ENCODE measurements at places on chromosomes 6 and 20.

- DNase-seq, result no peak
These were observed 40.9 kb downstream of the VSTM2L start for GRCh38 chr20:37943501-37944455.

DNA sequence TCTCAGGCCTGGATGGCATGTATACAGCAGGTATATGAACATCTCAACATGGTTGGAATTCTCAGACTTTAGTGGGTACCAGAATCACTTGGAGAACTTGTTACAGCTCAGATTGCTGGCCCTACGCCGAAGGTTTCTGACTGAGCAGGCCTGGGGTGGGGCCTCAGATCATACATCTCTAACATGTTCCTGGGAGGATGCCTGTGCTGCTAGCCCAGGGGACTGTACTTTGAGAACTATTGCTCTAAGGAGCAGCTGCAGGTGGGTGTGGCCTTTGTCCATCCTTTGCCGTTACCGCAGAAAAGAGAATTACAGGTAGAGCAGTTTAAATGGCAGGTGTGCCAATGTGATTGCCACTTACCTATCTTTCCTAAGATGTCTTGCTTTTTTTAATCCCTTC, 310.5 kb upstream of the JAG1 start:
- DNase-seq, result no peak

DNA sequence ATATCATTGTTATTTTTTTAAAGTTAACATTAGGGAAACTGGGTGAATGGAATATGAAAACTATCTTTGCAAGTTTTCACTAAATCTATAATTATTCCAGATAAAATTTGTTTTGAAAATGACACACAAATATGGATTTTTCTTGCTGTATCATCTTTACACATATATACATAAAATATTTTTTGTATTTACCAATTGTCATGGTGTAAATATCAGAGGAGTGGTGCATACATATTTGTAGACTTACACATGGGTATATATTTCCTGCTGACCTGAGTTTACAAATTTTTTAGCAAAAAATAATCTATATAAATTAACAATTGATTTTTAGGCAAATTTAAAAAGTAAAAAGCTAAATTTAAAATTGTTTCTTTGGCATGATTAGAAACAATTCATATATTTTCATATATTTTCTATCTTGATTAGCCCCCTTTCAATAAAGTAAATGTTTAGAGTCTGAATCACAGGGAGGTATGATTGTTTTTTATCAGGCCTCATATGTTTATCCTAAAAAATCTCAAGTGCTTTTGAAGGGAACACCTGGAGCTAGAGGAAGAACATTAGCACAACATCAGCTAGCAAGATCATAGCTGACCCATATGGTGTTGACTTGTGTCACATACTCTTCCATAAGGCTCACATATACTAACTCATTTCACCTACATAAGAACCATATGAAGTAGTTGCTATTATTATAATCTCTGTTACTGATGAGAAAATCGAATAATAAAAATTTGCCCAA, 671.8 kb upstream of the GJE1 start:
- no peak for DNase-seq

DNA sequence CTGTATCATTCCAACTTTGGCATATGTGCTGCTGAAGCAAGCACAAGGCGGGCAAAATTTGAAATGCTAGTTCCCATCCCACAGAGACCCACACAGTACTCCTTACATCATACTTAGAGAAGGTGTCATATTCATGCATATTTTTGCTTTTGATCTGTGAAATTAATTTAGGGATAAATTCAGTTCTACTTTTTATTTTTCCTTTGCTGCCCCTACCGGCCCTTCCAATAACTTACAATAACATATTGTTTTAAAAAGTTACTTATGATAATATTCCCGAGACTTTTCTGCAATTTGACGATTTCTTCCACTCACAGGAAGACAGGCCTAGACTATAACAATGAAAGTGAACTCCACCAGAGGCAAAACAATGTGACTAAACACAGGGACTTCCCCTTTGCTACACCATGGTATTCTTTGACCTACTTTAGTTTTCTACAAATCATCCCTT, 35.0 kb downstream of the SESN1 start:
- DNase-seq, result no peak

DNA sequence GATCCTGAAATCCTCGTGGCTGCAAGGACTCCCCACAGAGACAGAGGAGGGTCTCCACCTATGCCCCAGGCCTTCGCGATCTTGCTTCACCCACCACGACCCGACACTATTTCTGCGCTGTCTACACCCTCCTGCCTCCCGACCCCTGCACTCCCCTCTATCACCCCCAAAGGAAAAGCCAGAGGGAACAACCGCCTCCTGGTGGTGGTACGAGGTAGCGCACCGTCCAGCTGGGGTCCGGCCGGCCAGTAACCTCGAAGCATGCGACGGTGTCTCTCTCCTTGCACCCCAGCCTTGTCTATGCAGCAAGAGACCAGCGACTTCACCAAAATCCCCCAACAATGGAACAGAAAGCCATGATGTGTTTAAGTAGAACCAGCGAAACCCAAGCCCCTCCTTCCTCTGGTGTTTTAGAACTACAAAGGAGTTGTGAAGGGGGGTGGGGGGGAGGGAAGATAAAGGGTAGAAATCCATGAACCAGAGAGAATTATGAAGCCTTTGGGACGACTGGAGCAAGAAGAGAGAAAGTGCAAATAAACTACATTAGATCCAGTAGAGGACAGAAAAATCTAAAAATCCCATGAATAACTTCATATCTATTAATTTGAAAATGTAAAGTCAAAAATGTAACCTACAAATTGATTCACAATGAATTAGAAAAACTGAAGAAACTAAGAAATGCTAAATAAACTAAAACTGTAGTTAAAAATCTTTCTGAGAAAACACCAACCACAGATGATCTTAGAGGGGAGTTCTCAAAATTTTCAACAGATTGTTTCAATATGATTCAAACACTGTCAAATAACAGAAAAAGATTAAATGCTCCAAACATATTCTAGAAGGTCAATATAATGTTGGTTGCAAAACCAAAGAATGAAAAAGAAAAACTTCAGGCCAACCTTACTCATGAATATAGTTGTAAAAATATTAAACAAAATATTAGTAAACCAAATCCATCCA, 168.0 kb downstream of the CDK19 start:
- no peak for DNase-seq

GRCh38 chr20:24648919-24649318, 179.5 kb downstream of the SYNDIG1 start:
- DNase-seq, result no peak

- DNase-seq, result no peak
These were observed 77.7 kb downstream of the BMP2 start for GRCh38 chr20:6845141-6845540.

GRCh38 chr6:136015531-136015930, 164.0 kb downstream of the PDE7B start:
- no peak for DNase-seq

DNA sequence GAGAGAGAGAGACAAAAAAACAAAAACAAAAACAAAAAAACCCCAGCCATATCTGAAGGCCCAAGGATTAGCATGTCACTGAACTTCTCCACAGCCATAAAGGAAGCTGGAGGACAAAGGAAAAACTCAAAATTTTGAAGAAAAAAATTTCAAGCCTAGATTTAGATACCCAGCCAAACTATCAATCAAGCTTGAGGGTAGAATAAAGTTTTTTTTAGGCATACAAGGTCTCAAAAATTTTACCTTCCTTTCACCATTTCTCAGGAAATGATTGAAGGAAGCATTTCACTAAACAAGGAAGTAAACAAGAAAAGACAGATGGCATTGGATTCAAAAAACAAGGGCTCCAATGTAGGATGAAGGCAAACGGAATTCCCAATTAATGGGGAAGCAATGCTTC, 52.1 kb downstream of the KCNK5 start:
- no peak for DNase-seq

- no peak for DNase-seq
These were observed 112.6 kb downstream of the THBS2 start for GRCh38 chr6:169140986-169141495.

GRCh38 chr6:163188746-163189145, 225.8 kb upstream of the QKI start:
- DNase-seq, result no peak

DNA sequence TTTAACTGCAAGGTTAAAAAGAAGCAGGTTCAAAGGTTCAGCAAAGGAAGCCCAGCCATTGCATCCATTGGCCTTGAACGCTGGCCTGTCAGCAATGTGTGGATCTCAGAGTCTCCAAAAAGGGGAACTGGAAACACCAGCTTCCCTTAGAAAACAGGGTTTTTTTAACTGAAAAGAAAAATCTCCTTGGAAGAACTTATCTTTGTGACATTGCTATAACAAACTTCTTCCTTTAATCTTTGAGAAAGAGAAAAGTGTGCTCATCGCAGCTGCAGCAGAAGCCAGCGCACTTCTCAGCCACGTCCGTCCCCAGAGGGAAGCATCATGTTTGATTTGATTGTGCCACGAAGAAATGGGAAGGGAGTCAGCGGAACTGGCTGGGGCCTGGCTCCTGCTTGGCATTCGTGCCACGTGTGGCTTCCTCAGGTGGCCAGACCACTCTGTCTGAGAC, 215.0 kb downstream of the SYNDIG1 start:
- DNase-seq, result no peak

- no peak for DNase-seq
These were observed 21.7 kb upstream of the IL17A start for GRCh38 chr6:52164319-52165094.

DNA sequence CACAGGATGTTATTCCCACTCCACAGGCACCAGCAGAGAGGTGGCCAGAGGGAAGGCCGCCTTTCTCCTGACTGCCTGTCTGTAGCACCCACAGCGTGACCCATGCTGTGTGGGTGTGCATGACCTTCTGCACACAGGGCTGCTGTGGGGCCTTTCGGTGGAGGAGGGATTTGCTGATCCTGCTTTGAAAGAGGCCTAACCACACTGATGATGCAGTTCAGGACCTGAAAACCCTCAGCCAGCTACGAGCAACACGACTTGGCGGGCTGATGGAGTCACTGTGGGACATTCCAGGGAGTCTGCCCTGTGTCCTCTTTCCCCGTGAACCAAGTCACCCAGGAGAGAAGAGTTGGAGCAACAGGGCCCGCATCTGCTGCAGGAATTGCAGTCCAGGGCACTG, 49.1 kb downstream of the SYTL3 start:
- no peak for DNase-seq

- DNase-seq, result no peak
These were observed 102.8 kb upstream of the SGK1 start for GRCh38 chr6:134420614-134421181.

DNA sequence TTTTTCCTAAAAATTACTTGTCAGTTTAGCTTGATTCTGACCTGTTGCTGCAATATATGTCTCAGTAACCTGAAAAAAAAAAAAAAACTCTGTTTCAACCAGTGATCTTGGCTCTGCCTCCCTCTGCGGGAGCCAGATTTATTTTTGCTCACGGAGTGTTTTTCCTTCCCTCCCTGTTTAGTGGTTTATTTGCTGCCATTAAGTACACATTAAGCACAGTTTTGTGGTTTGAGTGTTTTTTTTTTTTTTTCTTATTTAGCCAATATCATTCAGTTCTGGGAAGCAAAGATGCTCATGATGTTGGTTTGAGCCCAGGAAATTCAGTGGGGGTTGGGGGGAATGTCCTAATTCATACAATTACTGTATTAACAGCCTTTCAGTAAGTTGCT, 110.1 kb upstream of the GPR6 start:
- DNase-seq, result no peak

DNA sequence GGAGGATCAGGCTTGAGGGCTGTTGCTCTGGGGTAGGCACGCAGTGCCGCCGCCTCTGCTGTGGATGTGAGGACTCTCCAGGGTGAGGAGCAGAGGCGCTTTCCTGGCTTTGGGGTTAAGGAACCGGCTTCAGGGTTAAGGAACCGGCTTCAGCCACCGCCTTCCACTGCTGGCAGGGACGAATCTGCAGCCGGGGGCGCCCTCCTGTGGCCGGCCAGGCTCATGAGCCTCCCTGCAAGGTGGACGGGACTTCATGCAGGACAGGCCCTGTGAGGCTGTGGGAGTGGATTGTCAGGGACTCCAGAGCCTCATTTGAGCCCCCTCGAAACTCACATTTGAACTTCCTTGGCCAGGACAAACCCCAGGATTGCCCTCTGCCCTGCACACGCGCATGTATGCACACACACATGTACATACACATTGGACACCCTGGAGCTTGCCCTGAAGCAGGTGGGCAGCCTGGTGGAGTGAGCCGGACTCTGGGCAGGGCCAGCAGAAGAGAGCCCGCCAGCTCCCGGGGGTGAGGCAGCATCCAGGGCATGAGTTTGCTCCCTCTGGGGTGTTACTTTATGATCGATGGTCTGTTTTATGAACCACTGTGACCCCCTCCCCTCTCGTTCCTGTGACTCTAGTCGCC, 146.9 kb downstream of the PHACTR3 start:
- DNase-seq, result no peak

- no peak for DNase-seq
These were observed 202.2 kb upstream of the PCSK2 start for GRCh38 chr20:17024513-17025119.

DNA sequence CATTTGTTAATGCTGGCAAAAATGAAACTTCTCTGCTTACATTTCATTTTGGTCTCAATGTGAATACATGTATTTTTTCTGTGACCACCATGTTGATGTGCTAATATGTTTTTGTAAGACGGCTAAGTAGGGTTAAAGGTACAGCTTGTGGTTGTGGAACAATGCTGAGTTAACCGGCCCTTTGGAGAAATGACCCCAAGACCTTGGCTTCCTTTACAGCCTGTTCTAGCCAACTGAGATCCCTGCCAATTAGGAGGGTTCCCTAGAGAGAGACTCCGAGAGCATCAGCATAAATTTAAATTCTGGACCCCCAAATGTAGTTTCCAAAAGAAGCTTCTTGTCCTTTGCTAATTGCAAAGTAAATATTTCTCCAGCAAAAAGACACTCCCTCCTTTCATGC, 44.4 kb downstream of the RSPO3 start:
- DNase-seq, result no peak

DNA sequence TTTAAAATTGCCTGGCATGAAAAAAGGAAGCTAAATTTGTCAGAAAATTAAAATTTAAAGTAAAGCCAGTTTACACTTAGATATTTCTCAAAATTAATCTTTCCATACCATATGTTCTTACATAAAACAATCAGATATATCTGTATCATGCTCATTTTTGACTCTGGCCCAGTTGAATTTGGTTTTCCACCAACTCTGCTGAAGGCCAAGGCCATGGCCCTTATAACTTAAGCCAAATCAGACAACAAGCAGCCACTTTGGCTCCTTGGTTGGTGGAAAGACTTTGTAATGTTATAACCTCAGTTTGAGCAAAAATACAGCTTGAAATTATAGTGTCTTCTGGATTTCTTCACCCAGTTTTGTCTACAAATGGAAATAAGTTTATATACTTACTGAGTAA, 97.3 kb downstream of the CENPW start:
- no peak for DNase-seq

- DNase-seq, result peak; percentile 28
These were observed 70.3 kb downstream of the SCAND1 start for GRCh38 chr20:35883778-35884540.

DNA sequence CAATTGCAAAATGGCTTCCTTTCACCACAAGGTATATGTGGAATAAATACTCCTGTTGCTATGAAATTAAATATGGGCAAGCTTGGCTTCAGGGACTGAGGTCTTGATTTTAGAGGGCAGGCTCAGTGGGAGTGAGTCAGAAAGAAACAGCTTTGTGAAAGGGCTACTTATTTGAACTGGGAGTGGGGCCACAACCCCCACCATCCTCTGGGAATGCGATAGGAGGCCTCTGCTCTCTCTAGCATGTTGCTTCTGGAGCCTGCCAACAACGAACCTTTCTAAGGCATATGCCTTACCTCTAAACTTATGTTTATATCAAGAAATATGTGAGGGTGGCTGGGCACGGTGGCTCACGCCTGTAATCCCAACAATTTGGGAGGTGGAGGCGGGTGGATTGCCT, 149.7 kb downstream of the LRRC1 start:
- DNase-seq, result no peak
